ENCODE measurements at places on chromosomes 1 and 21.

DNA sequence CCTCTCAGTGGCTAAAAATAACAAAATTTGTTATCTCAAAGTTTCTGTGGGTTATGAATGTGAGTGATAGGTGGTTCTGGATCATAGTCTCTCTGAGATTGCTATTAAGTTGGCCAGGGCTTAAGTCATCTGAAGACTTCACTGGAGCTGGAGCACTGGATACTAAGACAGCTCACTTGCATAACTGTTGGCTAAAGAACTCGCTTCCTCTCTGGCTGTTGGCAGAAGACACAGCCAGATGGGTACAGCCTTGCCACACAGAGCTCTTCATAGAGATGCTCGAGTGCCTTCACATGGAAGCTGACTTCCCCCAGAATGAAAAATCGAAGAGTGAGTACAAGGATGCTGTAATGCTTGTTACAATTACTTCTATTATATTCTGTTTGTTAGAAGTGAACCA is 333.8 kb downstream of the ZP4 start:
- DNase-seq = no peak

GRCh38 chr1:243457363-243457982 is 201.6 kb downstream of the SDCCAG8 start:
- no peak for DNase-seq

DNA sequence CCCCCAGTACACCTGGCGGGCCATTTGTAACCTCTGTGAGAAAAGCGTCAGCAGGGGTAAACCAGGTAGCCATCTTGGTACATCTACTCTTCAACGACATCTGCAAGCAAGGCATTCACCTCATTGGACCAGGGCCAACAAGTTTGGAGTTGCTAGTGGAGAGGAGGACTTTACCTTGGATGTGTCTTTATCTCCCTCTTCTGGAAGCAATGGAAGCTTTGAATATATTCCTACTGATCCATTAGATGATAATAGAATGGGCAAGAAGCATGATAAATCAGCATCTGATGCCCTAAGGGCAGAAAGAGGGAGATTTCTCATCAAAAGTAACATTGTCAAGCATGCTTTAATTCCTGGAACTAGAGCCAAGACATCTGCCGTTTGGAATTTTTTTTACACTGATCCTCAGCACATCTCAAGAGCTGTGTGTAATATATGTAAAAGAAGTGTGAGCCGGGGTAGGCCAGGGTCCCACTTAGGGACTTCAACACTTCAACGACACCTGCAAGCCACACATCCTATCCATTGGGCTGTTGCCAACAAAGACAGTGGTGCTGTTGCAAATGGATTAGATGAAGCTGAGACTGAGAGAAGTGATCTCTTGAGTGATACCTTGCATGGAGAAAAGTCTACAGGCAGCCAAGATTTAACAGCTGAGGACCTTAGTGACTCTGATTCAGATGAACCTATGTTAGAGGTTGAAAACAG is 2.7 kb downstream of the ZBED6 start:
- DNase-seq = no peak

DNA sequence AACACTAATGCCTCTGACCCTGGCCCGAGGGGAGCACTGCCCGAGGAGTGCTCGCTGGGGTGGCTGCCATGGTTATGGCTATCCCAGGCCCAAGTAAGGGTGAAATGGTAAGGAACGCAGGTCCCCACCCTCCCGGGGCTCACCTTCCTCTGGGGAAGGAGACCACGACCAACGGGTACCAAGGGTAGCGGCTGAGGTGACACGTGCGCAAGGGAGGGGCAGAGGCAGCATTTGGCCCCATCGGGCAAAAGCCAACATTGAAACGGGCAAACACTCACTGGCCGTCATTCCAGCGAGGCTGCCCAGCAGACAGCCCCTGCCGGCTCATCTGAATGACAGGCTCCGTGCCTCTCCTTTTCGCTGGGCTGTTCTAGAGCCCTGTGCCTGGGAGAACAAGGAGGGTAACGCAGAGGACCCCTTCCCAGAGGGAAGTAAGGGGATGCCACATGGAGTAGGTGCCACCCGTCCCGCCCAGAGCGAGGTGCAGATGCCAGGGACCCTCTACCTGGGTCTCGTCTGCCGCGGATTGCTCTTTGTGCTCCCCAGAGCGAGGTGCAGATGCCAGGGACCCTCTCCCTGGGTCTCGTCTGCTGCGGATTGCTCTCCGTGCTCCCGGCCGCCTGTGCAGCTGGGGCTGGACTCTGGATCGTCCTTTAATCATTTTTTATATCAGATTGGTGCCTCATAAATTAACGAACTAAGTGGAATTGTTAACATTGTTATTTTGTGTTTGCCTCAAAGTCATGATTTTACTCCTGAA is 16.2 kb downstream of the ACTRT2 start:
- no peak for DNase-seq

- DNase-seq = no peak
Measured at GRCh38 chr1:100073531-100073930, 59.2 kb downstream of the SASS6 start.

DNA sequence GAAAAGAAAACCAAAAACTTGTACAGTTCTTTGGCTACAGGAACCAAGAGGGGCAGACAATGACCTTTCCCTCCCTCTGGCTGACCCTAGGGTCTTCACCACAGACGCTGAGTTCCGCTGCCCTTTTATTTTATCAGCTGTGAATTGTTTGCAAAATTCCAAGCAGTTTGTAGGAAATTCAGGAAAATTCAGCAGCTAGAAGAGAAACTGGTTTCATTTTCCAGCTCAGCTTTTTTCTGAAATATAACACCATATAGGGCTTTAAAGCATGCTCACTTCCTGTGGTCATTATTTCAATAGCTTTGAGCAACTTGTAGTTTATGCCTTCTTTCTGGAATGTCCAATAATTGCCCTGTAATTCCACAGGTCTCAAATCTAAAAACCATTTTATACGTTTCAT is 5.5 kb upstream of the PIK3R3 start:
- DNase-seq = no peak

GRCh38 chr1:183327434-183328290 is 90.5 kb downstream of the NMNAT2 start:
- DNase-seq = no peak

DNA sequence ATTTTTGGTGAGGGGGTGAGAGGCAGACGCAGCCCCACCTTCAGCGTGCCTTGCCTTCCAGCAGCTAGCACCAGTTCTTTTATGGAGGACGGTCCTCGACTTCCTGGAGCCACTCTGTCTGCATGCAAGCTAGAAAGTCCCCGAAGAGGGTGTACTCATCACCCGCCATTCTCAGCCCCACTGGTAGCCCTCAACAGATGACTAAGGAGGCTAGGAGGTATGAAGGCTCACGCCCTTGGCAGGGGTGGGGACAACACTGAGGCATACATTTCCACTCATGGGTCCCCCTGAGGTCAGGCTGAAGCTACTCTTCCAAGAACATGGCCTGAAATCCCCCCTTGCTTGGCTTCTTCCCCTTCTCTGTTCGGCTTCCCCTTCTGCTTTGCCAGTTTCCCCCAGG is 8.9 kb upstream of the PTPRF start:
- DNase-seq = no peak

GRCh38 chr21:32523988-32524719 is 61.2 kb downstream of the TCP10L start:
- no peak for DNase-seq

DNA sequence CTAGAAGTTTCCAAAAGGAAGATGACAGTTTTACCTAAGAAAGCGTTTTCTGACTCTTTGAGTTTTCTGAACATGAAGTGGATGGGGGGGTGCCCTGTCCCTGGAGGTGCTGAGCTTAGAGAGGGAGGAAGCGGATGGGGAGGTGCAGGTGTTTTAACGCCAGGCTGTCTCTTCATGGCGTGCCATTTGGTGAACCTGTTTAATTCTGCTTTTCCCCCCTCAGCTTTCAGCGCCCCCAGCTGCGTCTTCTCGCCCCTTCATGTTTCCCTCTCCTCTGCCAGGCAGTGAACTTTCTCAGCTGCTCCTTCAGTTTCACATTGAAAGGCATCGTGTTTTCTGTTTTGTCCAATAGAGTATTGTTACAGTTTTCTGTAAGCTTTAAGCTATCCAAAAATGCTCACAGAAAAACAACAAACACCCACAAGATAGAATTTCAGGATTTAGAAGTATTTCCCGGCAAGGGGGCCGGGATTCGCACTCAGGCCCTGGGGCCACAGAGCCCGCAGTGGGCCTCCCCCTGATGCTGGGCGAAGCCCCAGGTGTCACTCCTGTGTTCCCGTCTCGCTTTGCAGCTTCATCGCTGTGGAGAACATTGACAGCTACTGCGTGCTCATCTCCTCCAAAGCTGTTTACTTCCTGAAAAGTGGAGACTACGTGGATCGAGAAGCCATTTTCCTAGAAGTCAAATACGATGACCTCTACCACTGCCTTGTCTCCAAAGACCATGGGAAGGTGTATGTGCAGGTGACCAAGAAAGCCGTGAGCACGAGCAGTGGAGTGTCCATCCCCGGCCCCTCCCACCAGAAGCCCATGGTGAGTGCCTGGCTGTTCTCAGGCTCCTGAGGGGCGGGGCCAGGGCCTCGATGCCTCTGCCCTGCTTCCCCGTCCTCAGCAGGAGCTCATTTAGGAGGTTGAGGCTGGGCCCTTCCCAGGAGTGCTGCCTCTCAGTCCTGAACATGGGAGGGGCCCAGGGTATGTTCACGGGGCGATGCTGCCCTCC is 111.4 kb downstream of the DHRS3 start:
- DNase-seq = no peak

DNA sequence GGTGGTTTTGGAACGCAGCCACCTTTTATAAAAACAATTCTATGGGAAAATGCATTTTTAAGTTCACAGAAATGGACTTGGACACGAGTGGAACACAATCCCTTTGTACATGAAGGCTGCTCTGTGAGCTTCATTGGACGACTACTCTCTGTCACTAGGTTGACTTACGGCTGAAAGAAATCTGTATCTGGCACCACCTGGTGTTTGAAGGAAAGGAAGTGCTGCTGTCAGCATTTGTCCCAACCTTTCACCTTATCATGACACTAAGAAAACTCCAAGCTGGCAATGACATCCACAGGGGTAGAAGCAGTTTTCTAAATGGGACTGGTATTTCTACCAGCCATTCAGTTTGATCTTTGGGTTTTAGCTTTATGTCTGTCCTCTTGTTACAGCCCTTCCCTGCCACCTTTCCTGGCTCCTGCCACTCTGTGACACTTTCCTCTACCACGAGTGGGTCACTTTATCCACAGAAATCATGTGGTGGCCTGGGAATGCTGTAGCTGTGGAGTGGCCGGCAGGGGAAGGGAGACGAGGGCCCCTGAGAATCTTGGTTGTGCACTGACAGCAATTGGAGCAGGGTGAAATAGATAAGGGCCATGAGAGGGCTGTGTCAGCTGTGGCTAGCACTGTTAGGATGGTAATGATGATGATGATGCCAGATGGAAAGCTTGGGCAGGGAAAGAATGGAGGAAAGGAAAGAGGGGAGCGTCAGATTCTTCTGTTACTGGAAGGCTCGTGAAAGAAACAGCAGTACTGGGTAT is 85.2 kb downstream of the TBX19 start:
- DNase-seq = no peak

GRCh38 chr1:46491443-46492268 is 2.0 kb downstream of the DMBX1 start:
- no peak for DNase-seq

DNA sequence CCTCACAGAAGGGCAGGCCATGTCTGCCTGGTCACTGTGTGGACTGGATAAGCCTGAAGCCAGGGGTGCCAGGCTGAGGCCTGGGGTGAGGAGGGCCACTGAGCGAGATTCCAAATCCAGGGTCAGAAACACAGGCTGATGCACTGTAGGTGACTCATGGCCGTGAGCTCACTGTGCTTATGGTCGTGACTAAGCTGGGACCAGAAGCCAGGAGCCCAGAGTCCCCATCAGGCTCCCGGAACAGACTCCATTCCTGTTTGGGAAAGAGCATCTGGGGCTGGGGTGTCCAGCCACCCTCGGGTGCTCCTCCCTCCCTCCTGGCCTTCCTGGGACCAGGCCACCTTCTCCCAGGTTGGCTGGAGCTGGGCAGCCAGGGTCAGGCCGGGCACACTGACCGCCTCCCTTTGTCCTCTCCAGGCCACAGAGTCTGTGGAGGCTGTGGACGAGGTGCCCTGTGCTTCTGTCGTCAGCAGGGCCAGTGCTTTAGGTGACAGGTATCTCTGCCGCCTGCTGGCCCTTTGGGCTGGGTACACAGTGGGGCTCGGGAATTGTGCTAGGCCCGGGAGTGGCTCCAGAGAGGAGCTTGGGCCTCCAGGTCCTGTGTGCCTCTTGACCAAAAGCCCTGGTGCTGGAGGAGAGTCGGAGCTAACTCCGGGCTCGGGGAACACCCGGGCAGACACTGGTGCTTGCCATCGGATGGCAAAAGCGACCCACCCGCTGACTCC is 36.7 kb downstream of the AJAP1 start:
- DNase-seq = no peak

GRCh38 chr1:17648457-17649145 is 106.5 kb upstream of the ACTL8 start:
- DNase-seq = no peak

DNA sequence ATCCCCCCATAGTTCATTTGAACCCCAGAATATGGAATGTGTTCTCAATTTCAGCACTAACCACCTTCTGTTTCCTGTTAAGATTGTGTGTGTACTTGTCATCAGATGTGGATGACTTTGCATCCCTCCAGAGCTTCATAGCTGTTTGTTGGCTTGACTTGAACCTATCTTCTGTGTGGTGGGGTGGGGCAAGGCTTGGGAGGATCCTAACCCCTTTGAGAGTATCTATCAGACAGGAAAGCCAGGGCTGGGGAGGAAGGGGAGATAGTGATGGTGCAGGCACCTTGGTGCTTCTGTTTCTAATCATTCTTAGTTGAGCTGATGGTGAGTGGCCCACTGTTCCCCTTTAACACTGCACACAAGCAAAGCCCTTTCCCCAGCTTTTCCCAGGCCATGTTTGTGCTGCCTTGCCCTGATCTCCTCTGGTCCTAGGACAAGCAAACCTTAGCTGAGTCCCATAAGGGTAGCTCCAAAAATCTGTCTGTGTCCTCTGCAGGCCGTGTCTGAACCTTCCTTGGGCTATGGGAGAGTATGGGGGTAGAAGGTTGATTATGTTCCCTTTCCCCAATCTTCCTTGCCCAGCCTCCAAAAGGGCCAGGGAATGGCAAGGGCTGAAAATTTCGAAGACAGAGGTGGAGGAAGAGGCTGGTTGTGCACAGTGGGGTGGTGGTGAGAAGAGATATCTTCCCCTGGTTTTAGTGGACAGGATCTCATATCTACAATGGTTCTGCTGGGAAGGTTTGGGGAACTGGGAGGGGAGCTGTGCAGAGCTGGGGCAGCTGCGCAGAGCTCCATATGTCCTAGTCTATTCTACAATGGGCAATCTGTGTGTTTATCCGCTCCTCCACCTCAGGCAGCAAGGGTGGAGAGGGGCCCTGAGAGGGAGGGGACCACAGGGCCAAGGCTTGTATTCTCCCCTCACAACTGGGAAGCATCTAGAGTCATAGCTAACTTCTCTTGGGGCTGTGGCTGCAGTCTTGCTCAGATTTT is 1.4 kb downstream of the NHLH1 start:
- no peak for DNase-seq
